ENCODE measurements at places on chromosomes 7 and 10.

- no peak for DNase-seq
- no peaks in the 10 kb centered on the region for H3K27me3 ChIP-seq
- peaks cover 1% of the 10 kb centered on the region for H3K36me3 ChIP-seq
- H3K4me3 ChIP-seq: no peak overlapping the region
- peaks cover 6% of the 10 kb centered on the region for H3K4me1 ChIP-seq
Measured at GRCh38 chr7:47866120-47866519, 82.1 kb downstream of the PKD1L1 start.

GRCh38 chr7:92691578-92691977 lies 101.4 kb upstream of the FAM133B start:
- H3K27me3 ChIP-seq: no peaks in the 10 kb centered on the region
- peaks cover 3% of the 10 kb centered on the region for H3K4me1 ChIP-seq
- no peak overlapping the region for H3K4me3 ChIP-seq
- DNase-seq: peak; percentile 6

DNA sequence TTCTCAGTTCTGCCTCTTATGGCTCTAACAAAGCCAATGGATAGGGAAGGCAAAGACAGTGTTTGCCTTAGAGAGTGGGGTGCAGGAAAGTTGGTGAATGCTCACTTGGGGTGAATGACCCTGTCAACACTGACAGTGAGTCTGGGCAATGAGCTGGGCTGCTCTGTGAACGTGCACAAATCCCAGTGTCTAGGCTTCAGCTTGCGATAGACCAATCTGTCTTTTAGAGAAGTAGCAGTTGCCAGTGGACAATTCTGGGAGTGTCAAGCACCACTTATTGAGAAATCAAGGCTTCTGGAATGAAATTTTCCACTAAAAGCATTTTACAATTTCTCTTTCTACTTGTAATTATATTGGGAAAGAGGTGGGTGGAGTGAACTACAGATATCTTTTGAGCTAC lies 141.4 kb downstream of the HERPUD2 start:
- no peak overlapping the region for H3K27ac ChIP-seq
- peaks cover 9% of the 10 kb centered on the region for H3K27me3 ChIP-seq
- no peaks in the 10 kb centered on the region for H3K4me1 ChIP-seq
- DNase-seq: no peak
- H3K4me3 ChIP-seq: no peak overlapping the region

DNA sequence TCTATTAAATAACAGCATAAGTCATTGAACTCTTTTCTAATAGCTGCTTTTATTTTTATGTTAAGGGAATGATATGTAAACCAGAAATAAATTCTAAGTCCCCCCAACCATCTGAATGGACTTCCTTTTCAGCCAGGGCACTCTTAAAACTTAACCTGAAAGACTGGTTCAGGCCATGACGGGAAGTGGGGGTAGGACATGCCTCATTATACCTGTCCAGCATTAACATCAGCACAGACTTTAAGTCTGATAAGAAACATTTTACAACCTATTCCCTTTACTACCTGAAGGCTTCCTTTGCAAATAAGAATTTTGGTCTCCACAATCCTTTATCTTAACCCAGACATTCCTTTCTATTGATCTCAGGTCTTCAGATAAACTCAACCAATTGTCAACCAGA lies 56.0 kb upstream of the CYP2C18 start:
- H3K27me3 ChIP-seq: no peaks in the 10 kb centered on the region
- H3K4me1 ChIP-seq: no peaks in the 10 kb centered on the region
- no peak overlapping the region for H3K4me3 ChIP-seq
- H3K27ac ChIP-seq: no peak overlapping the region

Measured in stimulated activated naive B cell treated with anti-CD40 and anti-IgM and Interleukin-4, amounts not matched to agents 10 μg/mL and 1 μg/mL and 100 μg/mL, for 72 hours (primary cell).